ENCODE measurements at places on chromosomes 11 and 22.
A peak's percentile ranks its signal among the peaks of the same experiment; 100 is the strongest.

- peak; percentile 33 for DNase-seq
Measured at GRCh38 chr11:35425603-35426212, 6.3 kb upstream of the SLC1A2 start.

- no peak for DNase-seq
Measured at GRCh38 chr22:19756288-19757128, 4.1 kb upstream of the TBX1 start.

DNA sequence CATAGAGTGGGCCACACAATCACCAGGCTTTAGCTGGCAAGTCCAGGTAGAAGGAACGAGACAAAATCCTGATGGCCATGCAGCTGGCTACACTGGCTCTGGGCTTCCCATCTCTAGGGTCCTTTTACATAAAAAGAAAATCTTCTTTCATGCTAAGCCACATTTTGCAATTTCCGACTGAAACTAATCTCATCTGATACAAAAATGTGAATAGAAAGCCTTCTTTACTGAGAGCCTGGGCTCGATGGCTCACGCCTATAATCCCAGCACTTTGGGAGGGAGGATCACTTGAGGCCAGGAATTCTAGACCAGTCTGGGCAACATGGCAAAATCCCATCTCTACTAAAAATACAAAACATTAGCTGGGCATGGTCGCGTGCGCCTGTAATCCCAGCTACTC, 67.2 kb downstream of the MICAL3 start:
- DNase-seq: no peak

- no peak for DNase-seq
Measured at GRCh38 chr22:47171441-47172221, 409.2 kb downstream of the TBC1D22A start.

- no peak for DNase-seq
Measured at GRCh38 chr22:24494528-24495364, at the start of gene UPB1. Gene UPB1, plus strand, starts transcription at chr22:24495332. Its CDS starts 72 bp downstream, at chr22:24495404.

- DNase-seq: no peak
Measured at GRCh38 chr22:30882974-30883533, 85.5 kb downstream of the MORC2 start.

GRCh38 chr11:119192111-119192510, 6.8 kb downstream of the NHERF4 start:
- no peak for DNase-seq

DNA sequence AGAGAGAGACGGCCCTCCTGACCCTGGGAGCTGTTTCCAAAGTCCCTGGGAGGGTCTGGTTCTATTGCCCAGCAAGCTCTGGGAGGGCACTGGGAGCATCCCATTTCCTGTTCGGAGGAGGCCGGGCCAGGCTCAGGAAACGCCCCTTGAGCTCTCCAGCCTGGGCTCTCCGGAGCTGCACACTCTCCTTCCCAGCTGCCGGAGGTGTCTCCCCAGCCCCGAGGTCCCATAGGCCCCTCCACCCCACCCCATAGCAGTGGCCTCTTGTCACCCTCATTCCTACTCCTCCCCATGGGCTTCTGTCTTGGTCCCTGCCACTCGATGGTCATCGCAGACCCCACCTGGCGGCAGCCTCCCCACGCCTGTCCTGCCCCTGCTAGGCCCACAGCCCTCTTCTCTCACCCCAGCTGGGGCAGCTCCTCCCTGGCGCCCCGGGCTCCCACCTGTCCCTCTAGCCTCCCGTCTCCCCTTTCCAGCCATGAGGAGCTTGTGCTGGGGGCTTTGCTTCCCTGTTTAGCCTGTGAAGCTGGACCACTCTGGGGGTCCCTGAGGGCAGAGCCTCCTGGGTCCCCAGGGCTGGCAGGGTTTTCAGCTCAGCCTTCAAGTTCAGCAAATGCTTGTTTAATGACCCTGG, 2.8 kb downstream of the TSPAN32 start:
- no peak for DNase-seq

- peak; percentile 11 for DNase-seq
Measured at GRCh38 chr11:126755526-126755925, 245.0 kb downstream of the KIRREL3 start.

DNA sequence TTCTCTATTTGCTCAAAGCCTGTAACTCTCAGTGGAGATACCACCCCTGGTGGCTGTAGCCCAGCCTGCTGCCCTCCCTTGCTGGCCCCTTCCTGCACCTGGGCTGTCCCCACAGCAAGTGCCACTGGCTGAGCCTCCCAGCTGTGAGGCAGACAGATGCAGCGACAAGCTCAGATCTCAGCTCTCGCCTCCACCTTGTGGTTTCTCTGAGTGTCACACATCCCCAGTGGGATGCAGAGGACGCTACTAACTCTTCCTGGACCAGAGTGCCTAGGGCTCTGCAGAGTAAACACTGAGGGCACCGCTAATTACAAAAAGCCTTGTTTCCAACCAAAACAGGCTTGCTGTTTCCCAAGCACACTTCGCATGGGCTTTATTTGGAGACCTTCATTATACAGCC, 8.9 kb downstream of the YPEL1 start:
- DNase-seq: peak; percentile 18

GRCh38 chr11:30424844-30425243, 101.9 kb downstream of the ARL14EP start:
- peak; percentile 71 for DNase-seq

DNA sequence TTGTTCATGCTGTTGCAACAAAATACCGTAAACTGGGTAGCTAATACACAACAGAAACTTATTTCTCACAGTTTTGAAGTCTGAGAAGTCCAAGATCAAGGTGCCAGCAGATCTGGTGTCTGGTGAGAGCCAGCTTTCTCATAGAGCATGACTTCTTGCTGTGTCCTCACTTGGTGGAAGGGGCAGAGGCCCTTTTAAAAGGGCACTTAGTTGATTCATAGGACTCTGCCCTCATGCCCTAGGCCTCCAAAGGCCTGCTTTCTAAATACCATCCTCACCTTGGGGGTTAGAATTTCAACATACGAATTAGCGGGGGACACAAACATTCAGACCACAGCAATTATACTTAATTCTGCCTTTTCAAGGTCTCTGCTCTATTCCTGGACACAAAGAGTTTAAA, 52.3 kb upstream of the FDX1 start:
- no peak for DNase-seq

DNA sequence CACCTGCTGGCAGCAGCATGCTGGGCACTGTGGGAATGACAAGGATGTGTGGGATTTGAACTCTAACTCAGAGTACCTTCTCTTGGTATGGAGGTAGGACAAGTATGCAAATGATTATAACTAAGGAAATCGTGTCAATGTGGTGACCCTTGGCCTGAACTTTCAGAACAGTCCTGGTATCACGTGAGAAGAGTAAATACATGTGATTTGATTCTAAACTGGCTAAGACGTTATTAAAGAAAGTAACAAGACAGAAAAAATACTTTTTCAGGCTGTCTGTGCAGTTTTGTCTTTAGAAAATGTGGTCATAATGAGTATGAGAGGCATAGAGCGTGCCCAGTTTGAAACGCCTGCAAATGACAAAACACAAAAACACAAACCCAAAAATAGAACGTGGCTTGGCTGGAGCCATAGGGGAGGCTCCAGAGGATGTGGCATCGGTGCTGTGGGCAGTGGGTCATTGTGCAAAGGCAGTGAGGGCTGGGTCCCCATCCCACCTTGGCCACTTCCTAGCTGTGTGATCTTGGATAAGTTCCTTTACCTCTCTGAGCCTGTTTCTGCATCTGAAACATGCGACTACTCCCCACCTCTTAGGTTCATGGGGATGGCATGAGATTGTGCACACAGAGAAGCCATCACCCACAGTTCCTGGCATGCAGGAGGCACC, 18.4 kb upstream of the IL2RB start:
- DNase-seq: no peak

GRCh38 chr11:65653229-65654225, 9.2 kb downstream of the RELA start:
- DNase-seq: no peak

DNA sequence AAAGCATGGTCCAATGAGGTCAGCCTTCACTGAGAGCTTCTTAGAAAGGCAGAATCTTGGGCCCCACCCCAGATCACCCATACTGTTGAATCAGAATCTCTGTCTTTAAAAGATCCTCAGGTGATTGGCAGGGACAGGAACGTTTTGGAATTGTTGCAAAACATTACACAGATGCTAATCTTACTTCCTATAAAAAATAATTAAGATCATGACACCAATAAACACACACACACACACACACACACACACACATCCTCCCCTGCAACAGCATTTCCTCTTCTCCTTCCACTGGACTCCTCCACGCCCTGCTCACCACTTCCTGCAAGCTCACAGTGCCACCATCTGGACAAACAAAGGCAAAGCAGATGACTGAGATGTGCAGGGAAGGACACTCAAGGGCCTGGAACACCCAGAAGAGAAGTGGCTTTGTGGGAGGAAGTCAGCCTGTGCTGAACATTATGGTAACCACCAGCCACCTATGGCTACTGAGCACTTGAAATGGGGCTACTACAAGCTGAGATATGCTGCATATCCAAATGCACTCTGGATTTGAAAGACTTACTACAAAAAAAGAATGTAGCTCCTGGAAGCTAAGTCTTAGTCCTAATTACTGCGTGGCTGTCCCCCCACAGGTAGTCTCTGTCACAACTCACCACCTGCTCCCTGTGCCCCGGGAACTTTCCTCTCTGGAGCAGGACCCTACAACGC, 65.6 kb downstream of the BTG4 start:
- DNase-seq: peak; percentile 96

GRCh38 chr11:27209562-27210005, 153.4 kb downstream of the CCDC34 start:
- DNase-seq: no peak

- DNase-seq: no peak
Measured at GRCh38 chr22:34159491-34159890, 239.2 kb upstream of the LARGE1 start.

DNA sequence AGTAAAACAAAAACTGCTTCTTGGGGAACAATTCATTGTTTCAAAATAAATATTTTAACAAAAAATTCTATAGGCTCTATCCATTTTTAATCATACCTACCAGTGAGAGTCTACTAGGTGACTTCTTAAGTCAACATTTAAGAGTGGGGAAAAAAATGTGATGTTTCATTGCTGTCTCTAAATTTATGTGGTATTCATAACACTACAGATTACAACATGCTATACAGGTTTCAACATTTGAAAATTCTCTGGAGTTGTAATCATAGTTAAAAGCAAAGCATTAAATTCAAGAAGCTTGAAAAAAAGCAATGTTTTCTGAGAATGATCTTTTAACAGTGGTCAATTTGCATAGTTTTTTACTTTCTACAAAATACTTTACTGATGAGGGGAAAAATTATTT, 18.3 kb downstream of the SBF2 start:
- no peak for DNase-seq

- DNase-seq: peak; percentile 95
Measured at GRCh38 chr11:78420255-78420764, 2.7 kb upstream of the GAB2 start.

- DNase-seq: peak; percentile 92
Measured at GRCh38 chr11:64086258-64087123, 50.8 kb downstream of the FLRT1 start.

DNA sequence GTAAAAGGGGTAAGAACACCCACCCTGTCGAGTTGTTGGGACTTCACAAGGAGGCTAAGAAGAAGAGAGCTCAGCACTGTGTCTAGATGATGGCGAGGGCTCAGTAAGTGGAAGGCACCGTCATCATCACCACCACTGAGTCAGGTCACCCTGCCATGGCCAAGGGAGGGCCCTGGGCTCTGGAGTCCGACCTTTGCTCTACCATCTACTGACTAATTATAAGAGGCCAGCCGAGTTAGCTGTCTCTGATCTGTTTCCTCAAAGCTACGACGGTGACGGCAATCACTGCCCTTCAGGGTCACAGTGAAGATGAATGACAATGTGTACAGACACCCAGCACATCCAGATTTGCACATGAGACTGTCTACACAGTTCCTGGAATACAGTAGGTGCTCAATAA, 29.3 kb downstream of the KIAA0930 start:
- no peak for DNase-seq

GRCh38 chr11:83002053-83002452, 69.6 kb downstream of the RAB30 start:
- no peak for DNase-seq

DNA sequence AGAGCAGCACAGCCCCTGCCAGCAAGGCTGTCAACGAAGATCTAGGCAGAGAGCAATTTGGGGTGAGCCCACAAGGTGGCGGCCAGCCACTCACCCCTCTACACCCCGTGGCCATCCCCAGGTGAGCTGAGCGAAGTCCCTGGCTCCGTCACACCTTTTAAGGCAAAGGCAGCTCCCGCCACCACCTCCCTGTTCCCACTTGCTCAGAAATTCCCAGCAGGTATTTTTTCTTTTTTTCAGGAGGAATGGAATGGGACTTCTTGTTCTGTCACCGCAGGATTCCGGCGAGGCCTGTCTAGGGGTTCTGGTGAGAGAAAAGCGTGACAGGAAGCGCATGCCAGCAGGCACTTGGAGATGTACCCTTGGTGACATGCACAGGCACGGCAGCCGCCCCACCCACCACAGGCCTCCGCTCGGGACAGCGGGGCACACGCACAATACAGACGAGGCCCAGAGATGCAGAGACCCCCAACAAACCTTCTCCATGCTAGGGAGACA, 10.0 kb downstream of the RPL3 start:
- DNase-seq: no peak

- DNase-seq: peak; percentile 33
Measured at GRCh38 chr22:42511401-42511891, 8.2 kb downstream of the RRP7A start.

DNA sequence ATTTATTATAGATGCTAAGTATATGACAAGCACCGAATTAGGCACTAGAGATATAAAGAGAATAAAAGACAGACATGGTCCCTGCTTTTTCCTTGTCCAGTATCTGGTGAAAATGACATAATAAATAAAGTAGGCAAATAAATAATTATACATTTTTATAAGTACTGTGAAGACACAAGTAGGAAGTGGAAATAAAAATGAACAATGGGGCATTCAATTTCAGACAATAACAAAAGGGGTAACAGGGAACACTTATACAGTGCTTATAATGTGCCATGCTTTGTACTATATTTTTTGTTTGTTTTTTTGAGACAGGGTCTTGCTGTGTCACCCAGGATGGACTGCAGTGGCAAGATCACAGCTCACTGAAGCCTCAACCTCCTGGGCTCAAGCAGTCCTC, 4.3 kb downstream of the KBTBD3 start:
- DNase-seq: no peak

DNA sequence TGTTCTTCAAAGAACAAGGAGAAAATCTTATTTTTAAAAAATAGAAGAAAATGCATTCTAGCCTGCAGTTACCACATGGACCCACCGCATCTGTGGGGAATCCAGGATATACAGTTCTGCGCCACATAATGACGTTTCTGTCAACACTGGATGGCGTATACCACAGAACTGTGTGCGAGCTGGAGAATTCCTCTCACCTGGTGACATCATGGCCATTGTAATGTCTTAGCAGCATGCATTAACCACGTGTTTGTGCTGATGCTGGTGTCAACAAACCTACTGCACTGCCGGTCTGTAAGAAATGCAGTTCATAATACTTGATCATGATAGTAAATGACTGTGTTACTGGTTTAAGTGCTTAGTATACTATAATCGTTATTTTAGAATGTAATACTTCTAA, 174.7 kb downstream of the TBC1D22A start:
- no peak for DNase-seq

All from muscle of leg (tissue), 16 donors.